Left renal cortex interstitium (tissue), 4 donors: ENCODE measurements at places on chromosomes 7 and 10. TPM values are rescaled to one million over a fixed set of nuclear protein-coding genes. Genes with fewer than 3 reads are reported as not detected.

CCDC186 gene
- polyA plus RNA-seq: 33.1 TPM

PPP1R17 gene
- not detected for polyA plus RNA-seq

HECW1 gene
- 5.6 TPM for polyA plus RNA-seq

ANKRD1 gene
- polyA plus RNA-seq: 0.68 TPM

CYP3A4 gene
- 0.20 TPM for polyA plus RNA-seq

CHN2 gene
- polyA plus RNA-seq: 19.7 TPM

CYP3A7 gene
- 0.90 TPM for polyA plus RNA-seq

CPED1 gene
- polyA plus RNA-seq: 40.2 TPM

ZNF3 gene
- polyA plus RNA-seq: 46.5 TPM

STOX1 gene
- 9.1 TPM for polyA plus RNA-seq

AKR1C8 gene
- 0.20 TPM for polyA plus RNA-seq

TMEM130 gene
- polyA plus RNA-seq: 5.2 TPM

TBL2 gene
- polyA plus RNA-seq: 39.3 TPM

FRAT1 gene
- polyA plus RNA-seq: 4.3 TPM

ZNF138 gene
- polyA plus RNA-seq: 16.7 TPM

SLC13A1 gene
- polyA plus RNA-seq: 15.3 TPM

ATOH7 gene
- 1.5 TPM for polyA plus RNA-seq

ENKUR gene
- 4.5 TPM for polyA plus RNA-seq

TMEM213 gene
- polyA plus RNA-seq: 44.0 TPM

NUTM2E gene
- not detected for polyA plus RNA-seq

TSPAN12 gene
- polyA plus RNA-seq: 158 TPM

UCN3 gene
- 1.9 TPM for polyA plus RNA-seq

NKX1-2 gene
- polyA plus RNA-seq: not detected

SFTPA1 gene
- polyA plus RNA-seq: not detected

IFIT1 gene
- polyA plus RNA-seq: 14.8 TPM

AKR1B15 gene
- not detected for polyA plus RNA-seq
